ENCODE measurements at places on chromosomes 6 and 20.

GRCh38 chr20:3980260-3981131 is 34.9 kb downstream of the RNF24 start:
- no peak for DNase-seq

DNA sequence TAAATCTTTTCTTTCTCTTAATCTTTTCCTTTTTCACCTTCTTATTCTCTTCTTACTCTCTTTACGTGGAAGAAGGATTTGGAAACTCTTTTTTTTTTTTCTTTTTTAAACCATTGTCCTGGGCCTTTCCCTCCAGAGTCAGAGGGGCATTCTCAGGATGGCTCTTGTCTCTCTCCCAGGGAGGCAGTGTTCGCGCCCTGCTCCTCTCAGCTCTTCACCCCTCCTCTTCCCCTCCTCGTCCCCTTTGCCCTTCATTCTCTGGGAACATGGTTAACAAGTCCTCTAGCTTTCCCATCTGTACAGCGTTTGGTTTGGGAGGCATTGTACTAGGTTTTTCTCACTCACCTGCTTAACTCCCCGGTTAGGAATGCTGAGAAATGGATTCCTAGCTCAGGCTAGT is 52.0 kb upstream of the TFB1M start:
- DNase-seq = no peak

DNA sequence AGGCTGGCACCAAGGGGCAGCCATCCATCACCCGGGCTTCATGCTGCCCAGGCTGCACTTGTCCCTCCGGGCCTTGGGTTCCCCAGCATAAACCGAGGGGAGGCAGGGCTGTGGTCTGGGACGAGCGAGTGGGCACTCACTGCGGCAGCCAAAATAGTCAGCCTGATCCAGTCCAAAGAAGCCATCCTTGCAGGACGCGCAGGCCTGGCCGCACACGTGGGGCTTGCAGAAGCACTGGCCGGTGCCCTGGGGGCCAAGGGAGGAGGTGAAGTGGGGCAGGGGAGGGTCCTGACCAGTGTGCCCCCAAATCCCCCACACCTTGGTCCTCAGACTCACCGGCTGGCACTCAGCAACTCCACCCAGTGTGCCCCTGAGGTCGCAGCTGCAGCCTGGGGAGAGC is 32.1 kb downstream of the ADRM1 start:
- DNase-seq = no peak

DNA sequence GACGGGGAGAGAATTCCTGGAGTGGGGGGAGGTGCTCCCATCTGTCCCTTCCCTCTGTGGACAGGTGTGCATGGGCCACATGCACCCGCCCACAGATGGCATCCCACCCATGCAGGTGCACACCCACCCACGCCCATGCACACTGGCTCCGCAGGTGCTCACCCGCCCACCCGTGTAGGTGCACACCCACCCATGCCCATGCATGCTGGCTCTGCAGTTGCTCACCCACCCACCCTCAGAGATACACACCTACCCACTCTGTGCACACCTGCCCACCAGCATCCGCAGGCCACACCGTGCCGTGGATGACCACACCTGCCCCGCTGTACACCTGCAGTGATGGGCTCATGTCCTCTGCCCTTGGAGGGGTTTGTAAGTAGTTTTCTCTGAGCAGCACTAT is 132.0 kb downstream of the PHACTR3 start:
- no peak for DNase-seq

DNA sequence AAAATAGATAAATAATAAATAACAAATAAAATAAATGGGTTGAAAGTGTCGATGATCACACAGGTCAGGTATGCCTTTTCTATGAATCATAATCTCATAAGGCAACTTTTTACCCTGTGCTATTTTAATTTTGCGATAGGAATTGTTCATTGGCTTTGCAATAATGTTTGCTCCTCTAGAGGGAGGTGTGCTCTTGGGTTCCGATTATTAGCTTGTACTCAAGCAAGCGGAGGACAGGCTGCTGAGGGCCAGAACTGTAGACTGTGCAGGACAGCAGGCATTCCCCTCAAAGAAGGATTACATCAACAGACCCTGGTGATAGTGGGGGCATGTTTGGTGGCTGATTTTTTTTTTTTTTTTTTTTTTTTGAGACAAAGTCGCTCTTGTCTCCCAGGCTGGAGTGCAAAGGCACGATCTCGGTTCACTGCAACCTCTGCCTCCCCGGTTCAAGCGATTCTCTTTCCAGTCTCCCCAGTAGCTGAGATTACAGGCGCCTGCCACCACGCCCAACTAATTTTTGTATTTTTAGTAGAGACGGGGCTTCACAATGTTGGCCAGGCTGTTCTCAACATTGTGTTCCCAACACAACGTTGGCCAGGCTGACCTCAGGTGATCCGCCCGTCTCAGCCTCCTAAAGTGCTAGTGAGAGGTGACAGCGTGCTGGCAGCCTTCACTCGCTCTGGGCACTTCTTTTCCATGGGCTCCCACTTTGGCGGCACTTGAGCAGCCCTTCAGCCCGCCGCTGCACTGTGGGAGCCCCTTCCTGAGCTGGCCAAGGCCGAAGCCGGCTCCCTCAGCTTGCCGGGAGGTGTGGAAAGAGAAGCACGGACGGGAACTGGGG is 35.6 kb downstream of the RIOK1 start:
- DNase-seq = peak; percentile 63

- no peak for DNase-seq
Observed at GRCh38 chr6:42349753-42350511, 101.8 kb downstream of the TRERF1 start.

GRCh38 chr6:30411515-30412207 is 66.7 kb downstream of the RPP21 start:
- no peak for DNase-seq

DNA sequence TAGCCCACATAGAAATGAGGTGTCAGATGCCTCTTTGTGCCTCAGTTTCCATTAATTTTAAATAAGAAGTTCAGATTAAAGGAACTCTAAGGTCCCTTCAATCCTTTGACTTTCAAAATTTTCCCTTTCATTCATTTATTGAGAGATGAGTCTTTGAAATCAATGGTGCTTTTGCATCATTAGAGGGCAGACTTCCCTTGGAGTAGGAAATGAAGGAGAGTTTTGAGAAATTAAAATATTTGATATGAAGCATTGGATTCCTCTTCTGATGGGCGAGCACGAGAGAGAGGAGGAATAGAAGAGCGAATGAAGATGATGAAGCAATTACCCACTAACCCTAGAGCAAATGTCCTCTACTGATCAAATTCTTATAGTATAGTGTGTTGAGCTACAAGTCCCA is 105.7 kb downstream of the EDN1 start:
- DNase-seq = peak; percentile 48

- no peak for DNase-seq
Observed at GRCh38 chr6:3770023-3770720, 18.7 kb upstream of the PXDC1 start.

- DNase-seq = no peak
Observed at GRCh38 chr6:50249493-50249892, 199.8 kb upstream of the DEFB112 start.

DNA sequence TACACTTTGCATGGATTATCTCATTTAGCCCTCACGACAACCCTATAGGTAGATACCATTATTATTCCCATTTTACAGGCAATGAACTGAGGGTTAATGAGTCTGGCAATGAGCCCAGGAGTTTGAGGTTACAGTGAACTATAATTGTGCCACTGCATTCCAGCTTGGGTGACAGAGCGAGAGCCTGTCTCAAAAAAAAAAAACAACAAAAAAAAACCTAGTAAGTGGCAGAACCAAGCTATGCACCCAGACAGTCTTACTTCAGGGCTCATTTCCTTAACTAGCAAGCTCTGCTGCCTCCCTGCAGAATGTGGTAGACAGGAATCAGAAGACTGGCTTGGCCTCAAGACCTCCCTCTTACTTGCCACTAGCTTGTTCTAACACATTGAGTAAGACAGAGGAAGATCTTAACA is 71.9 kb upstream of the RREB1 start:
- DNase-seq = peak; percentile 18

DNA sequence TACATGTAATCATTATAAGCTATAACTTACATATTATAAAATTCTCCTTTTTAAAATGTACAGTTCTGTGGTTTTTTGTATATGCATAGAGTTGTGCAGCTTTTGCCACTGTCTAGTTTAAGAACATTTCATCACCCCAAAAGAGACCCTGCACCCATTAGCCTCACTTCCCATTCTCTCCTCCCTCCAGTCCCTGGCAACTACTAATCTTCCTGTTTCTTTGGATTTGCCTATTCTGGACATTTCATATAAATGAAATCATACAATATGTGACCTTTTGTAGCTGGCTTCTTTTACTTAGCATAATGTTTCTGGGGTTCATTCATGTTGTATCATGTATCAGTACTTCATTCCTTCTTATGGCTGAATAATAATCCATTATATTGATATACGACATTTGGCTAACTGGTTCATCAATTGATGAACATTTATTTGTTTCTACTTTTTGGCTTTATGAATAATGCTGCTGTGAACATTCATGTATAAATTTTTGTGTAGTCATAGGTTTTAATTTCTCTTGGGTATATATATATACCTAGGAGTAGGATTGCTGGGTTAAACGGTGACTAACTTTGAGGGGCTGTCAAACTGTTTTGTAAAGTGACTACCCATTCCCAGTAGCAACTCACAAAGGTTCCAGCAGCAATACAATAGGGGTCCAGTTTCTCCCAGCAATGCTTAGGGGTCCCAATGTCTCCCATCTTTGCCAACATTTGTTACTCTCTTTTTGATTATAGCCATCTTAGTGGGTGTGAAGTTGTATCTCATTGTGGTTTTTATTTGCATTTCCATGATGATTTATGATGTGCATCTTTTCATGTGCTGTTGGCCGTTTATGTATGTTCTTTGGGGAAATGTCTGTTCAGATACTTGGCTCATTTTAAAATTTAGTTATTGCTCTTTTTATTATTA is 10.7 kb downstream of the PTPRA start:
- no peak for DNase-seq

- DNase-seq = no peak
Observed at GRCh38 chr20:41248368-41249024, 69.0 kb downstream of the ZHX3 start.

GRCh38 chr6:3592371-3592941 is 135.6 kb upstream of the SLC22A23 start:
- DNase-seq = no peak

DNA sequence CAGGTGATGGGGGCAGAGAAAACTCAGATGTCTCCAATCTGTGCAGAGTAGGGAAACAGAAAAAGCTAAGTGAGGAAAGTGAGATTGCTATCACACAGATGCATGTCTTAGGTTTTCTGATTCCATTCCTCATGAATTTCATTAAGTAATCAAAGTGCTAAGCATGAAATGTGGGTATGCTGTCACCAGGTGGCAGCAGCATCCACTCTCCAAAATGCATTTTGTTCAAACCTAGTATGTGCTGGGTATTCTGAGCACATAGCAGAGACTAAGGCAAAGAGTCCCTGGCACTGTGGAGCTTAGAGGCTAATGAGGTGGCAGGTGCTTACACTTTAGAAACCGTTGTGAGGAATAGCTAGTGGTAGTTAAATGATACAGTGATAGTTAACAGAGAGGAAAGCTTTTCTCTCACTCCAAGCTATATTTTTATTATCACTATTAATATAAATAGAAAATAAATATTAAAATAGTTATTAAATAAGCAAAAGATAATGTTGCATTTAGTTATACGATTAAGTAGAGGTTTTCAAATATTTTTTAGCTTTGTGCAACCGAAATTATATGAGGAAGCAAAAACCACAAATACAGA is 179.5 kb downstream of the CDH26 start:
- peak; percentile 62 for DNase-seq

- no peak for DNase-seq
Observed at GRCh38 chr20:60240415-60240814, 282.2 kb downstream of the CDH26 start.

GRCh38 chr6:157634546-157634945 is 188.5 kb upstream of the SNX9 start:
- DNase-seq = no peak

GRCh38 chr6:119350202-119350951 is 816 bp upstream of the MAN1A1 start:
- peak; percentile 19 for DNase-seq

- peak; percentile 83 for DNase-seq
Observed at GRCh38 chr6:17491416-17492142, 98.2 kb downstream of the CAP2 start.

DNA sequence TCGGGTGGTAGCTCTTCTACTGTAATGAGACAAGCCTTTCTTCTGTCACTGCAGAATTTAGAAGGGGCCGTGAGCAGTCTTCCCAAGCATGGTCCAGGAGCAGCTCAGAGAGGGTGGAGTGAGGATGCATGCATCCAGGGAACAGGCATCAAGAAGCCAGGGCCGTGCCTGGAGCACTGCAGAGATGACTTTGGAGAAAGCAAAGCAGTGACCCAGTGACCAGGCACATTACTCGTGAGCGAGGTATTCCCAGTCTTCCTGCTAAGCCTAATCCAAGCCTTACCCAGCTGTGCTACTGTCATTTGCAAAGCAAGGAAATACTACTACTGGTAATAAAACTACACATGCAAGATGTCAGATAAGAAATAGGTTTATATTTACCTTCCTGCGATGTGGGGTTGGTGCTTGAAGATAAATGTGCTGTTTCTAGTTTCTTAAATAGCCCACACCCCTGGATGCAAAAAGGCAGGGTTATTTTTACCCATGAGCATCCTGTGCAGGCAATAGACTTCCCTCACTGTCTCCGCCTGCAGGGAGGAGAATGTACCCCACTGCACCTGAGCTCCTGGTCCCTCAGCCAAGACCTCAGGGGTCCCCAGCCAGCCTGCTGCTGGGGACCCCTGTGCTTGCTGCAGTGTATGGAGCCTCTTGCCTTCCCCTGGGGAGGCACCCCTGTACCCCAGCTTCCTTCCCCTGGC is 62.9 kb downstream of the SSR1 start:
- DNase-seq = no peak

DNA sequence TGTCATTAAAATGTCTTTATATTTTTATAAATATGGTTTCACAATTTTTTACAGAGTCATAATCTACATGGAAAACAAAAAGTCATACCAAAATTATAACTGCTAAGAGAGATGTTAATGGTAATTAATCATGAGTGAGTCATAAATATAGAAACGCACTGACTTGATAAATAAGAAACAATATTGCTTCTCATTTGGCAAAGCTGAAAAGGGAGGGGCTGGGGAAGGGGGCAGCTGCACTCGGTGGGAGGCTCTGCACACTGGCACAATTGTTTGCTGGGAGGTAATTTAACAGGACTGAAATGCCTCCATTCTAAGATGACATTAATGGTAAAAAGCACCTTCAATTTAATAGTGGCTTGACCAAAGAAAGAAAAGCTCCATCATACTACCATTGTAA is 133.3 kb upstream of the AGPAT4 start:
- no peak for DNase-seq

GRCh38 chr6:31430449-31430848 is 27.1 kb downstream of the MICA start:
- DNase-seq = no peak

- DNase-seq = no peak
Observed at GRCh38 chr6:814378-815347, 121.7 kb upstream of the EXOC2 start.

GRCh38 chr6:100426241-100426640 is 38.5 kb downstream of the SIM1 start:
- DNase-seq = no peak

- DNase-seq = no peak
Observed at GRCh38 chr6:16825784-16826183, 64.5 kb upstream of the ATXN1 start.

All from T47D (cell line).